Lung (tissue), 17 donors: ENCODE measurements at places on chromosomes 5 and 9. TPM values are rescaled to one million over a fixed set of nuclear protein-coding genes. Genes with fewer than 3 reads are reported as not detected.
A peak's percentile ranks its signal among the peaks of the same experiment; 100 is the strongest.

GRCh38 chr5:111756581-111757354 lies at the start of gene NREP:
TSS of gene NREP (minus strand) at chr5:111757194. CDS start at chr5:111755772, 1,422 bp downstream.
- no peaks in the 10 kb centered on the region for H3K36me3 ChIP-seq
- DNase-seq = peak; percentile 78
- H3K4me3 ChIP-seq = peak within 1 kb of the TSS; percentile 52
- no peaks in the 10 kb centered on the region for H3K27me3 ChIP-seq

DNA sequence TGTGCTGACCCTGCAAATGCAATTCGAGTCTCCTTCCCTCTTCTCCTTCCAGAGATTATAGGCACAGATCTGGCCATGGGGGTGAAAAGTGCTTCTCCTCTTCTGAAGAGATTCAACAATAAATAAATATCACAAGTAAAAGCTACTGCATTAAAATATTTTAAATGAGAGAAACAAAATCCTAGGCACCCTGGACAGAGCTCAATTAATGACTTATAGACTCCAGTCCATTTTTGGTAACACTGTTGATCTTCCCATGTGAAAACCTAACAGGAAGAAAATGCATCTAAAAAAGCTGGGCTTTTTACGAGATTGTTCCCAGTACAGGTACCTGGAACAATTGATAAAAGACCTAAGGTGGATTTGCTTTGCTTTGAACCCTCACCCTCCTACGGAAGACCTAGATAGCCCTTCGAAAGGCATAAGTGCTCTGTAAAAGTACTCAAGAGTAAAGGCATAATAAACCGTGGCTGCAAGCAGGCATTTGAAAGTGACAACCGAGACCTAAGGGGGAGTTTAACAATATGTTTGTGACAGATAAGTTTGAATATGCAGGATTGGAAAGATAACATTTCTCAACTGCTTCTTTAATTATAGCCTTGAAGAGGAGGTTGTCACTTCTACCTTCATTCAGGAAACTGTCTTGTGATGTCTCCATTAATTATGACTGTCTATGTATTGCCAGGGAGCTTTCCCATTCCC lies 29.4 kb upstream of the MED10 start:
- no peak overlapping the region for H3K4me3 ChIP-seq
- no peaks in the 10 kb centered on the region for H3K27me3 ChIP-seq
- no peak overlapping the region for H3K27ac ChIP-seq
- no peak for DNase-seq
- H3K4me1 ChIP-seq = no peaks in the 10 kb centered on the region
- H3K36me3 ChIP-seq = no peaks in the 10 kb centered on the region

GRCh38 chr5:58156973-58157701 lies 302.7 kb downstream of the PLK2 start:
- H3K27ac ChIP-seq = no peak overlapping the region
- H3K36me3 ChIP-seq = no peaks in the 10 kb centered on the region
- peak; percentile 39 for DNase-seq
- no peak overlapping the region for H3K4me3 ChIP-seq
- no peaks in the 10 kb centered on the region for H3K27me3 ChIP-seq

- no peaks in the 10 kb centered on the region for H3K27me3 ChIP-seq
- DNase-seq = no peak
- H3K4me3 ChIP-seq = no peak overlapping the region
- H3K36me3 ChIP-seq = no peaks in the 10 kb centered on the region
- H3K27ac ChIP-seq = no peak overlapping the region
Observed at GRCh38 chr9:110753731-110754231, 85.2 kb downstream of the MUSK start.

DNA sequence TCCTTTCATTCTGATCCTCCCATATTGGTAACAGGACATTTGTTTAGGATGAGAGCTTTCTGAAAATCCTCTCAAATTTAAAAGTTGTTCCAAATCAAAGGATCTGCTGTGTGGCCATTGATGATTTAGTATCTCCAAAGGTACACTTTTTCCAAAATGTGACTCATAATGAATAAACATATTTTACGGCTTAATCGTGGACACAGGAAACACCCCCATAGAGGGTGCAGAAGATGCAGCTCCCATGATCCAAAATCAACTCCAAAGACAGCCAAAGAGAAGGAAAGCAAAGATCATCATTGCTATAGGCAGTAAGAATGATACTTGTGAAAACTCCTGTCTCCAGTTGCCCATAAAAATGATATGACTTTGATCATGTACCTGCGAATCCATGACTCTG lies 239.7 kb downstream of the PIK3R1 start:
- H3K36me3 ChIP-seq = no peaks in the 10 kb centered on the region
- peaks cover 2% of the 10 kb centered on the region for H3K4me1 ChIP-seq
- H3K27me3 ChIP-seq = no peaks in the 10 kb centered on the region
- no peak overlapping the region for H3K4me3 ChIP-seq
- no peak for DNase-seq
- H3K27ac ChIP-seq = no peak overlapping the region

CCDC69 gene
- 15.4 TPM for total RNA-seq

ENC1 gene
- total RNA-seq = 31.5 TPM

JADE2 gene
- 53.5 TPM for total RNA-seq

LRRC19 gene
- total RNA-seq = 0.28 TPM

LEAP2 gene
- total RNA-seq = 3.1 TPM
